ENCODE measurements at places on chromosomes 11 and 22.

GRCh38 chr22:26399289-26399688 lies 29.8 kb upstream of the ASPHD2 start:
- DNase-seq, result no peak

- DNase-seq, result no peak
Observed at GRCh38 chr11:72653649-72654048, 20.6 kb downstream of the PDE2A start.

DNA sequence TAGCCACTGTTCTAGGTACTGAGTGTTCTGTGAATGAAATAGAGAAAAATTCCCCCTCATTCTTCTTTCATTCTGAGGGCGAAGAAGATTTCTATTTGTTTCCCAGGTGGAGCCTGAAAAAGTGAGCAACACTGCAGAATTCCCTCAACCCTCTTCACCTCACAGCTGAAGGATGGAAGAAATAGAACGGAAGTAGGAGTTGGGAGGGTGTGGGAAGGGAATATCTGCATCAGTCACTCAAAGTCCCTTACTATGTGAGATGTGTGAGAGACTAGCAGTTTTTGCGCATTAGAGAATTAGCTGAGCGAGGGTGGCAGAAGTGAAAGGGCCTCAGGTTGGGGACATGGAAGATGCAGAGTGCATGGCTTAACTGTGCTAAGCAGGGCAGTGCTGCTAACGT lies 88.4 kb downstream of the ENTHD1 start:
- DNase-seq, result no peak

- no peak for DNase-seq
Observed at GRCh38 chr11:1006762-1007161, 29.8 kb downstream of the MUC6 start.

DNA sequence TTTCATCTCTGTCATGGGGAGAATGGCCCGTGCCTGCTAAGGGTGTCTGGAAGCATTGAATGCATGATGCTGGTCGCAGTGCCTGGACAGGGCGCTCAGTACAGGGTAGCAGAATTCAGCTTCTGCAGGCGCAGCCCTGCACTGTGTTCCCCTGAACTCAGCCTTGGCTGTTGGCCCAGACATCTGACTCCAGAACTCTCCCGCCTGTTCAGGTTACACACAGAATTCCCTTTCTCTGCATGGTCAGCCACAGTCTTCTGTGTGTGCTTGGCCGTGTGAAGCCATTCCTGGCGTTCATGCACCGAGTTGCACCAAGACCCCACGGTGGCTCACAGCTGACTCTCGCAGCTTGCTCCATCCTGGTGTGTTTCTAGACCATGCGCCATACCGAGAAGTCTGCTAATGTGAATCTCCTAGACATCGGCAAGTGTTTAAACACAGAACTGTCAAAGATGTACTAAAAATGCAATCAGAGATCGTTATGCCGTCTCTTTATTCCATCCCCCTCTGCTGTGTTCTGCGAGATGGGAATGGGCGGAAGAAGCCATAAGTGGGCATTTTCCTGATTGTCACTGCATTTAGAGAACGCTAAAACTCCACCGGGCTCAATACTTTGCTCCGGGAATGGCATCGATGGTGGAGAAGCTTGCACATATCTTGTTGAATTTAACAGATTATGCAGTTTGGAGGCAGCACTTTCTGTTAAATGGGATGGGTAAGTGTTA lies 55.6 kb downstream of the MPPED1 start:
- no peak for DNase-seq

GRCh38 chr11:57387289-57388030 lies 3.0 kb downstream of the PRG2 start:
- DNase-seq, result no peak

DNA sequence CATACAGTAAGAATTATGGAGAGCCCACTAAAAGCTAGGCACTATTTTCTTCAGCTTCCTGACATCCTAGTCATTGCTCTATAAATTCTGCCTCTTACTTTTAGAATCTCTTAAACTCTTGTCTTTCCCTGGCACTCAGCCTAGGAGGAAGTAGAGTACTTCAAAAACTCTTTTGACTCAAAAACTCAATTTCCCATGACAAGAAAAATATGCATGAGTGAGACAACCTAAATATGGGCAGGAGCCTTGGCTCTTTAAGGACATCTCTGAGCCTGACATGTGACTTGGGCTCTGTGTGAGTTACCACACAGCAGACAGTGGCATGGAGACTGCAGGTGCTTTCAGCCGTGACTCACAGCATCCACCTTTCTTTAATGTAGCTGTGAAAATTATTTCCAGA lies 97.5 kb upstream of the CCDC179 start:
- DNase-seq, result no peak

GRCh38 chr11:94400839-94401772 lies at the start of gene GPR83:
GPR83 (minus strand) TSS chr11:94401419; CDS start chr11:94401247, 172 bp downstream.
- no peak for DNase-seq

- DNase-seq, result no peak
Observed at GRCh38 chr11:118139578-118139977, 13.0 kb downstream of the SCN4B start.

DNA sequence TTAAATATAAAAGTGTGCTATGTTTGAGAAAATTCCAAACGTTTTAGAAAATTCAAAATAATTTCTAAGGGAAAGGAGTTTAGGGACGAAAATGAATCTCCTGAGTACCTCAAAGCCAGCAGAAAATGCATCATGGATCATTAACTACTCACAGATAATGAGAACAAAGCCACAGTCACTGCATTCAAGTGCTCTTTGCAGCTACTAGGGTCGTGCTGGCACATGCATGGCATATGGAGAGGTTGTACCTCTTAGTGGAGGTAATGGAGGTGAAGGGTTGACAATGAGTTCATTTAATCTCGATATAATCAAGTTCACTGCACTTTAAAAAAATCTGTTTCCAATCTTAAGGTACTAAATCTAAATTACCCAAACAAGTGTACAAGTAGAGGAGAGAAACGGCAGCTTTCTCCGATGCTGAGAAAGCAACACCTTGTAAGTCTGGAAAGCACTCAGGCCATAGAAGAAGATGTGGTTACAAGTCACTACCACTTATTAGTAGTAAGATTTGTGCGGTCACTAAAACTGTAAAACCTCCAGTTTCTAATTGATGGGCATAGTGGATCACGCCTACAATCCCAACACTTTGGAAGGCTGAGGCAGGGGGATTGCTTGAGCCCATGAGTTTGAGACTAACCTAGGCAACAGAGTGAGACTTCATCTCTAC lies 261.1 kb upstream of the ANO3 start:
- DNase-seq, result no peak

DNA sequence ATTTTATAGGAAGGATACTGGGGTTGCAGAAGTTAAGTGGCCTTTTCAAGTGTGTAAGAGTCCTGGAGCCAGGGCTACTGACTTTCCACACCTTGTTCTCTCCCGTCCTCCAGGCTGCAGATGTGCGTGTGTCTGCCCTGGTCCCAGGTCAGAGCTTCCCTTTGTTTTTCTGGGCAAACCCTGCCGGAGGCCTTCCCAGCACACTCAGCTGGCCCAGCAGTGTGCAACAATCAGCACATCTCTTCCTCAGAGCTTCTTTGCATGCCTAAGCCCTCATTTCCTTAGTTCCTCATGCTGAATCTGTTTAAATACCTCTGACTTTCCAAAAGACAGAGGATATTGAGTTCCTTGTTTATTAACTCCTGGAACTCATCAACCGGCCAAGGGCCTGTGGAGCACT lies 80.6 kb downstream of the KCNJ1 start:
- DNase-seq, result no peak

DNA sequence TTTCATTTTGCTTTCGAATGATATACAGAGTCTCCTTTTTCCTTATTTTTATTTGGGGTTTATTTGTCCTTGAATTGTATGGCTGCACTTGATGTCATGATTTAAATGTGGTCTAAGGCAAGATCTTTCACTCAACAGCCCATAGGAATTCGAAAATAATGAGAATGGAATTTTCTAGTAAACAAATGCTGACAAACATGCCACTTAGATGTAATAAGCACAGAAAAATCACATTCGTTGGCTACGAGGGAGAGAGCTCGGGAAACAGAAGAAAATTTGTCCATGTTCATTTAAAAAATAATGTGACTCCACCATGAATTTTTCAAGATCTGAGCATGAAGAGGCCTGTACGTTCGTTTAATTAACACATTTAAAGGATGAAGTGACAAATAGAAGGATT lies 73.0 kb downstream of the BLID start:
- DNase-seq, result no peak

DNA sequence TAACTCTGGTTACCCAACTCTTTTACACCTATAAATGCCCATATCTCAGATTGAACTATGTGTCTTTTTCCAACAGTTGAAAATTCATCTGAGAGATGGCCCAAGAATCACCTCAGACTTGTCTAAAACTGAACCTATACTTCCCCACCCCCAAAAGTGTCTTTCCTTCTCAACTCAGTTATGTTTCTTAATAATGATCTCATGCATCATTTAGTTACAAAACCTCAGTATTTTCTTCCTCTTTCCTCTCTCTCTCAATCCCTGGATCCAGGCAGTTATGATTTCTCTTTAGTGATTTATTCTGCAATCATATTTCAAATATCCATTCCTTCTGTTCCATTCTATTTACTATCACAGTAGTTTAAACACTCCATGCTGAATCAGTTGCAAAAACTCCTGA lies 32.3 kb upstream of the ADSL start:
- no peak for DNase-seq

- no peak for DNase-seq
Observed at GRCh38 chr11:33040033-33040861, 875 bp downstream of the TCP11L1 start.

- DNase-seq, result no peak
Observed at GRCh38 chr22:26828311-26828710, 170.9 kb downstream of the MIAT start.

GRCh38 chr11:27507557-27508322 lies 1.2 kb upstream of the LIN7C start:
- DNase-seq, result no peak

DNA sequence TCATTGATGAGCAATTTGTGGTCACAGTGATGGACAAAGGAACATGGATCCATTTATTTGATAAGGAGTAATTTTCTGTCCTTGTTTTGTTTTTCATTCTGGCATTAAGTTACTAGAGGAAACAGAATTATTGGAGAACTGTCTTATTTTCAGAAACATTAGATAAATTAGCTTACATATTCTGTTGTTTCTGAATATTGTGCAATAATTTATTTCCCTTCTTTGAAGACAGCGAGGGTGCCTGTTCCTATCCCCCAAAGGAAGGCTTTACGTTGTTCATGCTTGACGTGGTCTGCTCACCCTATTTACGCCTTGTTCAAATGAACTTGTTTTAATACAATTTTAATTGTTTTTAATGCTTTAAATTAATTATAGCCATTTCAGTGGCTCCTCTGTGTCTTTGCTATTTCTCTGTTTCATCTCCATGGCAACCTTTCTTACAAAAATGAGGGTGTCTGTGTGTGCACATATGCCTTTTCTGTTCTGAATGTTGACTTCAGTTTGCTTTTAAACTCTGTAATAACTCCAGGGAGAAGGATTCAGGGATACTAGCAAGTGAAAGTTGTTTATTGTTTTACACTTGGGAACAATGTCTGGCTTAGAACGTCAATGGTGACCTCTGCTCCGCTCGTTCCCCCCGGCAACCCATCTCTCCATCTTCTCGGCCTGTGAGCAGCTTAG lies 138.3 kb upstream of the PLET1 start:
- DNase-seq, result no peak

DNA sequence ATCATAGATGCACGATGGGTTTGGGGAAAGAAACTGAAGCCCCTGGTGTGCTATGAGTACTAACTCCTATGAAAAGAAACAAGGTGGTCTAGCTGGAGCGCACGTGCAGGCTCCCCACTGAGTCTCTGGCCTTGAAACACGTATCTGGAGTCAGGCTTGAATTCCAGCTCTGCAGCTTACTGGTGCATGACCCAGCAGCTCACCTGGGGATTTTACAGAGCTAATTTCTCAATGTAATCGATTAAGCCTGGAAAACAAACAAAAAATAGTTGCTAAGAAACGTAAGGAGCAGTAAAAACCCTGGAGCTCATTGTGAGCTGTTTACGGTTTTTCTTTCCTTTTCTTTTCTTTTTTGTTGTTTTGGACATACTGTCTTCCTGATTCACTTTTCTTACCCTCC lies 12.3 kb downstream of the KCNJ1 start:
- DNase-seq, result no peak
